ENCODE measurements at places on chromosomes 1 and 21. TPM values are rescaled to one million over a fixed set of nuclear protein-coding genes. Genes with fewer than 3 reads are reported as not detected.

The LCE2C gene
- polyA plus RNA-seq = not detected

GRCh38 chr1:31764312-31765040 lies at the start of gene ADGRB2:
TSS of gene ADGRB2 (minus strand) at chr1:31764340. CDS start at chr1:31757221, 7,119 bp downstream.
- no peak for DNase-seq

DNA sequence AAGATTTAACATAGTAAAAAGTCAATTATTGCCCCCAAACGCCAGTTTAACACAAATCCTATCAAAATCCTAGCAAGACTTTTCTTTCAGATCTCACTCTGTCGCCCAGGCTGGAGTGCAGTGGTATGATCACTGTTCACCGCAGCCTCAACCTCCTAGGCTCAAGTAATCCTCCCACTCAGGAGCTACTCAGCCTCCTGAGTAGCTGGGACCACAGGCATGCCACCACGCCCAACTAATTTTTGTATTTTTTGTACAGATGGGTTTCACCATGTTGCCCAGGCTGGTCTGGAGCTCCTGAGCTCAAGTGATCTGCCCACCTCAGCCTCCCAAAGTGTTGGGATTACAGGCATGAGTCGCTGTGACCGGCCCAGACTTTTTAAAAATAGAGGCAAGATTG lies 4.8 kb downstream of the SNIP1 start:
- DNase-seq = no peak

DNA sequence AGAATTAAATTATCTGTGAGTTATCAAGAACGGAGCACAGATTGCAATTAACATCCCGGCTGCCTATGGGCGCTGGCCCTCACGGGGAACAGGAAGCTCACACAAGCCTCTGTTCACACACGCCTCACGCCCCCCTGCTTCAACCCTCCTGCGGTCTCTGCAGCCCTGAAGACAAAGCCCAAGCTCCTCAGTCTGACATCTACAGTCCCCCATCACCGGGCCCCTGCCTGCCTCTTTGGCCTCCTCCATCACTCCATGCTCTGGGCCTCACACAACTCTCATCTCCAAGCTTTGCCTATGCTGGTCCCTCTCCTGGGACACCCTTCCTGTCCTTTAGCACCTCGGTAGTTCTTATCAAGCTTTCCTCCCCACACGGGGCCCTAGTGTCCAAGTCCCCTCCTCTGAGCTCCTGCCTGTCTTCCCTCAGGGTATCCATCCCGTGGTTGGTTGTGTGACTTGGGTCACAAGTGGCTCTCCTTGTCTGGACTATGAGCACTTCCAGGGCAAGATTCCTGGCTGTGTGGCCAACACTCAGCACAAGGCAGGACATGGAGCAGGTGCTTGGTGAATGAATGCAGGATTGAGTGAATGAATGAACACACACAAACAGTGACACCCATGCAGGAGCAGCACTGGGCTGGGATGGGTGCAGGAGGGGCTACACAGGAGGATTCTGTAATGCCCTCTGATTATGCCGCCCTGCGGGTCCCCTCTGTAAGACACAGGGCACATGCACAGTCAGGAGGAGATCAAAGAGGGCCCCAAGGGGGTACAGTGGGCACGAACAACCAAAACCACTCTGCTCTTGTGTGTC lies 116.1 kb downstream of the DMRTB1 start:
- DNase-seq = no peak

All from renal pelvis (tissue), 12 donors.